GM23248 (cell line): ENCODE measurements at places on chromosomes 11 and 22. TPM values are rescaled to one million over a fixed set of nuclear protein-coding genes. Genes with fewer than 3 reads are reported as not detected.
A peak's percentile ranks its signal among the peaks of the same experiment; 100 is the strongest.

Gene MYEOV
- 0.63 and 0.86 TPM in 2 replicates for total RNA-seq

DNA sequence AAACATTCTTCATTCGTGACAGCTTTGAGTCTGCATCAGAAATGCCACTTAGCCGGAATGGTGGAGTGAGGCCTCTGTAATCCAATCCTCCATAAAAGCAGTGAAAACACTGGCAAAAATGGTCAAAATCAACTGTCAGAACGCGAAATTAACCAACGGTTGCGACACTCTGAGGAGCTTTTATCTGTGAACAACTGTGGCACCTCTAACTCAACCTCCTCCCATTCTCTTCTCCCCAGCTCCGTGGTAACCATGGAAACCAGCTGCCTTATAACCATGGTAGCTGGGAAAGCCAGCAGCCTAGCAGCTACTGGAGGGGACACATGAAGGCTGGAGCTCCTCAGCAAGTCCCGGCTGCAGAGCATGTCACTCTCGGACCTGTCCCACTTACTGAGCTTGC is 20.3 kb downstream of the AP2A2 start:
- DNase-seq, result no peak

Gene SLC22A9
- not detected in 2 replicates for total RNA-seq

DNA sequence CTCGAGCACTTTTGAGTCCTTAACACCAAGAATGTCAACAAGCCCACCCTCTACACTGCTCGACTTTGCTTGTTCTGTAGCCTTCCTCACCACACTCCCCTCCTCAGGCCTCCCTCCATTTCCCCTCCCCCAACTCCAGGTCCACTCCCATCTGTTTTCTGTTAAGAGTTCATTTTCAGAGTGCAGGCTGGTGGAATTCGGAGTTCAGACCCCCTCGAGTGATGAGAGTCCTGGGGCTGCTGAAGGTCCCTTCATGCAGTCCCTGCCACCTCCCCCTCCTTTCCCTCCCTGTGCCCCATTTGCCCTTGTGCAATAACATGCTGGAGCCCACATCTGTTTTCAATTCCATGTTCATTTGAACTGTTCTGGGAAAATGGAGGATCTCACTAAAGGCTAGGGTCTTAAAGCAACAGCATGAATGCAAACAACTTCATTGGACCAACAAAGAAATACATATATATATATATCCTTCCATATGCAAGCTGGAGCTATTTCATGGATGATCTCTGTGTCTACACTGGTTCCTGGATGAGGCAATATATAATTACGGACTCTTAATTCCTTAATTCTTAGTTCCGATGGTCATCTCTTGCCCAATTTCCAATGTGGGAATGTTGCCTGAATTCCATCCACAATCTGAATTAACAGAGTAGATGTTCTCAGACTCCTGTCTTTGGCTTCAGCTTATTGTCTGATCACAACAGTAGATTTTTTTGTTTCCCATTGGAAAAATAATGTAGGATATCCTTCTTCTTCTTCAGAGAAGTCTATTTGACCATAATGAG is 340.4 kb downstream of the ETS1 start:
- peak; percentile 44 for DNase-seq

DNA sequence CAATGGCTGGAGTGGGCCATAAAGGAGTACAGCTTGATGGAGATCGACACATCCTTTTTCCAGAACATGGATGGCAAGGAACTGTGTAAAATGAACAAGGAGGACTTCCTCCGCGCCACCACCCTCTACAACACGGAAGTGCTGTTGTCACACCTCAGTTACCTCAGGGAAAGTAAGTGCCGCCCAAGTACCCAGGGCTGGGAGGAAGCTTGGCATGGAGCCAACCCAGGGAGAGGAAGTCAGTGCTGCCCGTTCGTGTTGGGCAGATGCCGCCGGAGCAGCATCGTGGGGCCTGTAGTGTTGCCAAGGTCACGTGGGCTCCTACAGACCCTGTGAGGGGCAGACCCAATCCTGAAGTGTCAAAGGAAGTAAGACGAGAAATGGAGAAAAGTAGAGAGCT is 78.9 kb downstream of the FLI1 start:
- no peak for DNase-seq

- DNase-seq, result no peak
Measured at GRCh38 chr11:15406851-15407351, 292.2 kb downstream of the INSC start.

- DNase-seq, result peak; percentile 3
Measured at GRCh38 chr11:105466582-105467228, 143.2 kb upstream of the GRIA4 start.

DNA sequence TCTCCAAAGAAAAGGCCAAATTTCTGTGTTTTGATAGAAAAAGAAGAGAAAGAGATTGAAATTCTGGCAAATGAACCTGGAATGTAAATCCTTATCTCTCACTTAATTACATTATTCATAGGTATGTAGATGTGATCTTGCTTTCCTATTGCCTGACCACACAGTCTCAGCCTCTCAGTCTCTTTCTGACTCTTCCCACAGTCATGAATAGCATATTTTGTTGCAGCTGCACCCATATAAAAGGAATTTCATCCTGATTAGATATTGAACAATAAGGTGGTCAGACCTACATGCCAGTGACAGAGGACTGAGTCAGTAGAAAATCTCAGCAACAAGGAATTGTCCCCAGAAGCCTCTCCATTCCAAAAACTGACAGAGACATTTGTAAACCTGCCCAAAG is 62.9 kb upstream of the LRRC4C start:
- peak; percentile 3 for DNase-seq

- no peak for DNase-seq
Measured at GRCh38 chr11:64599698-64600211, 8.7 kb downstream of the SLC22A12 start.
